Placental pericyte (primary cell): ENCODE measurements at places on chromosomes 4 and X. TPM values are rescaled to one million over a fixed set of nuclear protein-coding genes. Genes with fewer than 3 reads are reported as not detected.

The STARD8 gene
- total RNA-seq = 0.22 and 0.86 TPM in 2 replicates

The BST1 gene
- 11.2 and 62.6 TPM in 2 replicates for total RNA-seq

The XPNPEP2 gene
- total RNA-seq = 0.22 TPM in 1 of 2 replicates, not detected in the other

The NOX1 gene
- 0.22 TPM in 1 of 2 replicates, not detected in the other for total RNA-seq

The NCBP2L gene
- not detected in 2 replicates for total RNA-seq
